ENCODE measurements at places on chromosomes 2 and 18.

- DNase-seq, result no peak
Measured at GRCh38 chr2:96251721-96252292, 14.0 kb downstream of the TMEM127 start.

- no peak for DNase-seq
Measured at GRCh38 chr2:6929196-6929819, 12.1 kb downstream of the RNF144A start.

DNA sequence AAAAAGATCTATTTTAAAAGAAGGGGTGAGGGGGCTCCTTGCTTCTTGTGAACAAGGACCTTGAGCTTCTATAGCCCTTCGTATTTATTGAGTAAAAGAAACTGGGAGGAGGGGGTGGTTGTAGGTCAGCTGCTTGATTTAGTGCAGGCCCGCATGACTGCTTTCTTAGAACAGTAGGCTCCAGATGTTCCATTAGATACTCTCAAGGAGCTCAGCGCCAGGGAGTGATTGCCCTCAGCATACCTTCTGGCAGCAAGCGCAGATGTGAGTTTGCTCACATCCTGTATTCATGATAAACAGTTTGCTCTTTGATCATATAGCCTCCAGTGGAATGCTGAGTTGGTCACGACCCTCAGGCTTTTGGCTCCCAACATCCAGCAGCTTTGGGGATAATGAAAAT, 108.9 kb upstream of the XPO1 start:
- DNase-seq, result no peak

DNA sequence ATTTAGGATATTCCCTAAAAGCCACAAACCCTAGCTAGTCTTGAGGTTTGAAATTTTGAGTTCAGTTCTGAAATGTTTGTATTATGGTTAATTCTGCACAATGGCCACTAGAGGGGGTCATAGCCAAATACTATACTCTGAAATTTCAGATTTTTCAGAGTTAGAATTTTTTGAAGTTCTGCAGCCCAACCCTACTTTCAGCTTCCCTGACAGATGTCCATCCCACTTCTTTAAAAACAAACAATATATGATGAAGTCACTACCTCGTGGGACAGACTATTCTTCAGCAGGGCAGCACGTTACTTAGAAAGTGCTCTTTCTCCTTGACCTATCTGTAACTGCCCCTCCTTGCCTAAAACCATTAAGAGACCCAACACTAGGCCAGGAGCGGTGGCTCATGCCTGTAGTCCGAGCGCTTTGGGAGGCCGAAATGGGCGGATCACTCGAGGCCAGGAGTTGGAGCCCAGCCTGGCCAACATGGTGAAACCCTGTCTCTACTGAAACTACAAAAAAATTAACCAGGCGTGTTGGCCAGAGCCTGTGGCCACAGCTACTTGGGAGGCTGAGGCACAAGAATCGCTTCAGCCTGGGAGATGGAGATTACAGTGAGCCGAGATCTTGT, 48.2 kb upstream of the PAPOLG start:
- no peak for DNase-seq

DNA sequence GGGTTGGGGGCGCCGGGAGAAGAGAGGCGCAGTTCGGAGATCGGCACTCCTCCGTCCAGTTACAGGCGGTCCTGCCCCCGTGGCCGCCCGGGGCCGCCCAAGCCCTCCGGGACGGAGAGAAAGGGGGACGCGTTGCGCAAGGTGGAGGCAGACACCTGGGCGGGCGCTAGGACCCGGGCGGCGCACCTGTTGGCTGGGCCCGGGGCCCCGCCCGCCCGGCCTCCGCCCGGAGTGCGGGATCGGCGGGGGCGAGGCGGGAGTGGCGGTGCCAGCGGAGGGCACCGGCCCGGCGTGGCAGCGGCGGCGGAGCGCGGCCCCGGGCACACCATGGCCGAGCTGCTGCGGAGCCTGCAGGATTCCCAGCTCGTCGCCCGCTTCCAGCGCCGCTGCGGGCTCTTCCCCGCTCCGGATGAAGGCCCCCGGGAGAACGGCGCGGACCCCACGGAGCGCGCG, at the start of gene SGPP2:
Gene SGPP2, plus strand, starts transcription at position 268 of the 453 bp plus-strand sequence. Its CDS starts 60 bp downstream, at position 328.
- DNase-seq, result no peak

DNA sequence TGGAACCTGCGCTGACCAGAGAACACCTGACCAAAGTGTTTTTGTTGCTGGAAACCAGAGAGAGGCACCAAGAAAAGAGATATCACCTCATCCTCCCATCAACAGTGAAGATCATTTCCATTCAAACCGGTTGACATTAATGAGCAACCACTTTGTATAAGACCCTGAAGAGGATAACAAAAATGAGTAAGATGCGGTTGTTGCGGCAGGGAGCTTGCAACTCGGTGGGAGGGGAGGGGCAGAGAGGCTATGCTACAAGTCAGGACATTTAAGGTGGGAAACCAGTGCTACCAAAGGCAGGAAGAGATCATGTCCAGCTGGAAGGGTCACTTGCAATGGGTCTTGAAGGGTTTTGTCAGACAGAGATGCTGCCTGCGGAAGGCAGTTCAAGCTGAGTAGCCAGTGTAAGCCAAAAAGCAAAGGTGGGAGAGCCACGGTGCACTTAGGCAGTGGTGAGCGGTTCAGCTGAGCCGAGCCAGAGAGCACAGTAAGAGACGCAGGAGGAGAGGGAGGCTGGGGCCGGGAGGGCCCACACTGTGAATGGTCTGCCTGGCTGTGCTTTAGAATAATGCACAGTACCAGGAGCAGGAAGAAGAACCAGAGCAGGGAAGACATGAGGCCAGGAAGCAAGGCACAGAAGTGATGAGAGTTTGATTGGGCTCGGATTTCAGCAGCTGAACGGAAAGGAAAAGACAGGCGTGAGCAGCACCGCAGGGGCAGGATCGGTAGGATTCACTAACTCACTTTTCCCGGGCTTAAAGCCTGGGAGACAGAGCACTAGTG, 24.4 kb upstream of the DTNB start:
- no peak for DNase-seq

DNA sequence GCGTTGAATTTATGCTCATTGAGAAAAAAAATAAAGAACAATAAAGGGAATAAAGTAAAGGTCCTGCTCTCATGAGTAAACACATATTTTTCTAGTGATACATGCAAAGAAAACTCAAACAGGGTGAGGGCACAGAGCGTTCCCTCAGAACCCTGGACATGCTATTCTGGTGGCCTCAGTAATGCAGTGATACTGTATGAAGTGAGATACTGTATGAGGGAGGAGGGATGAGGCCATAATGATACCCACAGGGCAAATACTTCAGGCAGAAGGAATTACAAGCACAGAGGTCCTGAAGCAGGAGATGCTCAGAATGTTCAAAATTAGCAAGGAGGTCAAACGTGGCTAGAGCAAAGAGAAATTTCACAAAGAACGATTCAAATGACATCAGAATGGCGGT, 28.4 kb upstream of the RNU4ATAC start:
- no peak for DNase-seq

GRCh38 chr2:197433780-197434438, 919 bp downstream of the SF3B1 start:
- DNase-seq, result no peak

- DNase-seq, result no peak
Measured at GRCh38 chr2:146597291-146597690, 1247.5 kb upstream of the ACVR2A start.

GRCh38 chr2:54579682-54580620, 123.8 kb downstream of the SPTBN1 start:
- DNase-seq, result peak; percentile 33

DNA sequence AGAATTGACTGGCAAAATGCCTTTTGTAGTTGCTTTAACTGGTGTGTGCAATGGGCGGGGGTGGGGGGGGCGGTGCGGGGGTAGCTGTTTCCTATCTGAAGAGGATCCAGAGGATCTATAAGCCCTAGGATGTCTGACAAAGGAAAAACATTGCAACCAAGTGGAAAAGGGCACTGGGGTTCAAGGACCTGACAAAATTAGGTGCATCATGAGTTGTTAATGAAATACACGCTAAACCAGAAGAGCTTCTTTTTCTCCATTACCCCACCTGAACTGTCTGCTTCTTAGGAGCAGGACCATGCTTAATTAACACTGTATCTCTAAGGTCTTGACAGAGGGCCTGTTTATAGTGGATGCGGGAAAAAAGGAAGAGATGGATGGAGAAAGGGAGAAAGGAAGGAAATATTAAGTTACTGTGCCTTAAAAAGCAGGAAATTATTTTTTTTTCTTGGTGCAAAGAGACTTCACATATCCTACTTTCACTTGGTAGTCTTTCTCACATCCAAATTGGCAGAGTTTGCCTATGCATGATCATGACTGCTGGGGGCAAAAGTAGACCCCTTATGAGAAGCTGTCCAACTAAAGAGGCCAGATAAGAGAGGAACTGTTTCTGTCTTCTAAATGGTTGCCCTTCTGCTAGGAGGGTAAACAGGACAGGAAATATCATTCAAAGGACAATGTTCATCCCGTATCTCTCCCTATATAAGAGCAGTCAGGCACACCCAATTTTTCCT, 4.6 kb downstream of the RND3 start:
- no peak for DNase-seq

DNA sequence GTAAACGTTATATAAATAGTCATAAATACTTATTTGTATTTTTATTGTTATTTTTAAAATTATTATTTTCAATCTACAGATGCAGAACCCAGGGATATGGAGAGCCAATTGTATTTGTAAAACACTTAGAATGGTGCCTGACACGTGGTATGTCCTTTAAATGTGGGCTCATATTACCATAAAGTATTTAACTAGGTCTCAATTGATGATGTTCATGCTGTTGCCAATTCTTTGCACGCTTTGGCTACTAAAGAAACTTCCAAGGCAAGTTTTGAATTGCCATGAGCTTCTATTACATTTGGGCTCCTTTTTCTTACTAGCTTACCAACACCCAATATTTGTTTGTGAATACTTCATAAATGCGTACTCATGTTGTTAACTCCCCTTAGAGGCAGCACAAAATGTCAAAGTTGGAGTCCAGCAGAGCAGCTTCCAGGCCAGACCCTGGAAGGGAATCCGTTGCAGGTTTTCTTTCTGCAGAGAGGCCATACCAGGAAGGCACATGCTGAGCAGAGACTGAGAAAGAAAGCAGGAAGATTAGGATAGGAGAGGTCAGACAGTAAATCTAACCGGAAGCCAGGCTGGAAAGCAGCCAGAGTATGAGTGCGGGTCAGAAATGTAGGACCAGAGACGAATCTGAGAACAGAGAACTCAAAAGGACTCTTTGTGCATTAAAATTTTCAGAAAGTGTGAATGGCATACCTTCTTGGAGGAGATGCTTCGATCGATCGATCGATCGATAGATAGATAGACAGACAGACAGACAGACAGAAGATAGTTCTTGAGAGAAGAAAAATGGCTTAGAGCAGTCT, 4.2 kb upstream of the NOSTRIN start:
- no peak for DNase-seq

DNA sequence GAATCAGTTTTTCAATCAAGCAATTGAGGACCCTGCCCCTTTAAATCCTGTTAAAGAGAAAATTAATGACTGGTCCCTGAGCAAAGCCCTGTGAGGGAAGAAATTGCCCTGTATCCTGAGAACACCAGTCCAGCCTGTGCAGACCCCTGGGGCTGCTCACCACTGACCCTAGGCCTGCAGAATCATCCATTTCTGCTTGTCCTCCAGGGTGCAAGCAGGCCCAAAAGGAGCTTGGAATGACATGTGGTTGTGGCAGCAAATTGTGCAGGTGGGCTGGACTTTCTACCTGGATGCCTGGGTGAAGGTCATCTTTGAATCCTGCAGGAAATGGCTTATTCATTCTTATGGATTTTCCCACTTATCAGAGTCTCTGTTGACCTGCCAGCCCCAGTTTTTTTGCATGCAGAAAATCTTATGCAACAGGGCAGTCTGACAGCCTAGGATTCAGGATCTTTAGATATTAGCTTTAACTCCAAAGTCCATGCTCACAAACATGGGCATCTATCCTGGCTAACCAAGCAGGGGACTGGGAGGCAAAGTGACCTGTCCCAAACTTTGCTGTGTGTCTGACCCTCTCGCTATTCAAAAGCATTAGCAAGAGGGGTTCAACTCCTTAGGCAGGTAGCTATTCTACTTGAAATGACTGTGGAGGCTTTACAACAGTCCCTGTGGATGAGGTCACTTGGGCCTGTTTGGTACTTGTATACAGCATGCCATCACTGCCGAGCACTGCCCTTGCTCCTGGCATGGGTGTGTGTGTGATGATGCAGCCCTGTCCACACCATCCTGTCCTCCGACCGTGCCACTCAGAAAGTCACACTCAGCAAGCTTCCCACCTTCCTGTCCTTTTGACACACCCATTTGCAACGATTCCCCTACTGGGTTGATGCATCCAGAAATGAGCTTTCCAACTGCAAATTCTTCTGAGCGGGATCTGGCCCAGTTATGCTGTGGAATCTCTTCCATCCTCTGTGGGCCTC, 85.3 kb downstream of the CAPN13 start:
- DNase-seq, result no peak

DNA sequence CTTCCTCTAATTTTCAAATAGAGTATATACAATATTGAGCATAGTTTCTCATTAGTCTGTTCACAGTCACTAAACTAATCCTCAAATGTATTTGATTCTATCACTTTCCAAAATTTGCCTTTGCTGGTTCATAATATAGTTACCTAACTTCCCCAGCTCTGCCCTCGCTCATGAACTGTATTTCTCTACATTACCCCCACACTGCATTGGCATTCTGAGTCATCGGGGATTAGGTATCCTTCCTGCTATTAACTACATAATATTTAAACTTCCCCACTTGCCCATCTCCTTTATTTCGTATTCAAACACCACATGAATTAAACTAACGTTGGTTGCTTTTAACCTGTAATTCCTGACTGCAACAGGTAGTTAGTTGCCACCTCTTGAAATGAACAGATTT, 14.8 kb upstream of the CLASP1 start:
- DNase-seq, result no peak

DNA sequence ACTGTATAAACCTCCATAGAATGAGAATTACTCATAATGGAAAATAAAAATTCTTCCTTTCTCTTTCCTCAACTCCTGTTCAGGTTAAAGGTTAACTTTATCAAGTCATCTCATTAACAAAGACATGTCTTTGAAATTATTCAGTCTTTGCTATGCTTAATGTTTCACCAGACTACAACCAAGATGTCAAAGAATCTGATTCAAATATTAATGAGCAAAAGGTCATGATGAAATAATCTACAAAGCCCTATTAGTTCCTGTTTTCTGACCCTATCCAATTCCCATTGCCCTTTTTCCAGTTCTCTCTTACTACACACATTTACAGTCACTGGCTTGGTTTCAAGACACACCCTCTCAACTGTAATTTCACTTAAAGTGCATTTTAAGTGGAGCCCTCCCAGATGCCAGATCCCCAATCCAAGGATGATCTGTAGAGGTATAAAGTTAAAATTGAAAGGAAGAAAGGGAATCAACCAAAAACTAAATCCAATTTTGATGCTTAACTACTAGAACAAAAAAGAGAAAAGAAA, 246.9 kb upstream of the CYP26B1 start:
- no peak for DNase-seq

DNA sequence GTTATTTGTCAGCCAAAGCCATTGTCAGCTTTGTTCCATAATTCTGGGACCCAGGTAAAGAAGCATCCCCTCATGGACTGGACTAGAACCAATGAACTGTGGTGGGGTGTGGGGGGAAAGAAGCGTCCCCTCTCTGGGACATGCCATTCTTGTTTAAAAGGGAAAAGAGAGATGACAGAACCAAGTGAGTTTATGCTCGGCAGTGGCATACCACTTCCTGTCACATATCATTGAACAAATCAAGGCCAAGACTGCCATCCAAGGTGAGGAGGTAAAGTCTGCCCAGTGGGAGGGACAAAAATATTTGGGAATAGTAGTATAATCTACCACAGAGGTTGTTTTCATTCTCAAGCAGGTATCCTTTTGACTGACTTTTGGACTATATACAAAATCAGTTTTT, 4.7 kb upstream of the GLS start:
- no peak for DNase-seq
